NCI-H446 treated with DMSO at 0.1 percent for 48 hours (cell line): ENCODE measurements at places on chromosomes 2 and 18.

- DNase-seq, result no peak
These were observed 38.1 kb downstream of the RPL37A start for GRCh38 chr2:216536734-216537210.

DNA sequence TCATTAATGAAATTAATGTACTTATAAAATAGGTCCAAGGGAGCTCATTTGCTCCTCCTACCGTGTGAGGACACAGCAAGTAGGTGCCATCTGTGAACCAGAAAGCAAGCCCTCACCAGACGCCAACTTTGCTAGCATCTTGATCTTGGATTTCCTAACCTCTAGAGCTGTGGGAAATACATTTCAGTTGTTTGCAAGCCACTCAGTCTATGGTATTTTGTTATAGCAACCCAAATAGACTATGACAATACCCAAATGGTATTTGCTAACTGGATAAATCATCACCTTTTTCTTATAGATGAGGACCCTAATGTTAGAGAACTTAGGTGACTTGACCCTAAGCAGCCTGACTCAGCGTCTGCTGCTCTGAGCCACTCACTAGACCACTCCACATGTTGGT is 379.6 kb downstream of the HRH4 start:
- no peak for DNase-seq

- no peak for DNase-seq
These were observed 11.5 kb downstream of the CD226 start for GRCh38 chr18:69936191-69936558.

DNA sequence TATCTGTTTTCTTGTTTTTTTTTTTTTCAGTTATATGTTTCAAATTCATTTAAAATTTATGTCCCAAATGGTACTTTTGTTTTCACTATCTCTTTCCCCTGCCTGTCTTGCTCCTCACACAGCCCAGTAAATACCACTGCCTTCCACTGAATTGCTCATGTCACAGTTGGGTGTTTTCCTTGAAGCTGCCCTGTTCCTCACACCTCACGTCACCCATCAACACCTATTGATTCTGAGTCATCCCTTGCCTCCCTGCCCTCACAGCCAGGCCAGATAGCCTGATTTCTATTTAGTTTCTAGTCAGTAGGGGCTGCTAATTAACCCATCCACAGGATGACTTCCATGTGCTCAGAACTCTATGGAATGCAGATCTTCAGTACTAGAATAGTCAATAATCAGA is 25.3 kb downstream of the FSHR start:
- no peak for DNase-seq

GRCh38 chr18:42196651-42197050 is 241.6 kb downstream of the PIK3C3 start:
- DNase-seq, result no peak

DNA sequence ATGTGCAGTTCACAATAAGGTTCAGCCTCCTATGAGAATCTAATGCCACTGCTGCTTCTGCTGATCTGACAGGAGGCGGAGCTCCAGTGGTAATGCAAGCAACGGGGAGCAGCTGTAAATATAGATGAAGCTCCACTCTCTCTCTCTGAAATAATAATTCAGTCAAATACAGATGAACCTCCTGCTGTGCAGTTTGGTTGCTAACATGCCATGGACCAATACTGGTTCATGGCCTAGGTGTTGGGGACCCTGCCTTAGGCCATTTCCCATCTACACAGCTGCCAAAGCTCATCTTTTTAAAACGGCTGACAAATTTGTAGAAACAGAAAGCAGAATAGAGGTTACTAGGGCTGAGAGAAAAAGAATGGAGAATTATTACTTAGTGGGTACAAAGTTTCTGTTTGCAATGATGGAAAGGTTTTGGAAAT is 10.7 kb upstream of the HNRNPA3 start:
- no peak for DNase-seq

- DNase-seq, result peak; percentile 9
These were observed 722 bp downstream of the MAP4K4 start for GRCh38 chr2:101698014-101698843.

GRCh38 chr2:190062601-190063000 is at the start of gene MSTN:
Gene MSTN (minus strand): TSS chr2:190062729. CDS start chr2:190062596, 133 bp downstream.
- DNase-seq, result no peak

- DNase-seq, result no peak
These were observed 61.0 kb downstream of the LPIN1 start for GRCh38 chr2:11807156-11808015.
